ENCODE measurements at places on chromosomes 13 and 19.
A peak's percentile ranks its signal among the peaks of the same experiment; 100 is the strongest.

DNA sequence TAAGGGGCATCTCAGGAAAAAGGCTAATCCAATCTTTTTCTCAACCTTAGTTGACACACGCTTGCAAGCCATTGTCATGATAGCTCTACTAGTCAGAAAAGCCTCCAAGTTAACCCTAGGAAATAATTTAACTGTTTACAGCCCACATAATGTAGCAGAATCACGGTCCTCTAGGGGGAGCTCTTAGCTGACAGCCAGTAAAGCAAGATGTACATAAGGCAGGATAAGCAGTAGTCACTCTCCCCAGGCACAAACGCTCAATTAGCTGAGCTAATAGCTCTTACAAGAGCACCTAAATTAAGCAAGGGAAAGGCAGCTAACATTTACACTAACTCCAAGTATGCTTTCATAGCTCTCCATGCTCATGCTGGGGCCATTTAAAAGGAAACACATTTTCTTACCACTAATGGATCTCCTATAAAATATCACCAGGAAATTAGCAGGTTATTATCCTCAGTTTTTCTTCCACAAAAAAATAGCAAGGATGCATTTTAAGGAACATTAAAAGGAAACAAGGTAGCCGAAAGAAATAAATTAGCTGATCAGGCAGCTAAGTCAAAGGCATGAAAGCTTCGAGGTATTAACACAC, 33.7 kb upstream of the ZSCAN5A start:
- peak; percentile 10 for DNase-seq

GRCh38 chr13:20102525-20103180, 58.2 kb downstream of the GJA3 start:
- no peak for DNase-seq

- no peak for DNase-seq
Observed at GRCh38 chr19:50501186-50501567, 9.8 kb downstream of the JOSD2 start.

GRCh38 chr19:3774621-3775373, 2.8 kb upstream of the RAX2 start:
- DNase-seq = no peak

GRCh38 chr13:113187263-113187669, 21.2 kb downstream of the PCID2 start:
- no peak for DNase-seq

DNA sequence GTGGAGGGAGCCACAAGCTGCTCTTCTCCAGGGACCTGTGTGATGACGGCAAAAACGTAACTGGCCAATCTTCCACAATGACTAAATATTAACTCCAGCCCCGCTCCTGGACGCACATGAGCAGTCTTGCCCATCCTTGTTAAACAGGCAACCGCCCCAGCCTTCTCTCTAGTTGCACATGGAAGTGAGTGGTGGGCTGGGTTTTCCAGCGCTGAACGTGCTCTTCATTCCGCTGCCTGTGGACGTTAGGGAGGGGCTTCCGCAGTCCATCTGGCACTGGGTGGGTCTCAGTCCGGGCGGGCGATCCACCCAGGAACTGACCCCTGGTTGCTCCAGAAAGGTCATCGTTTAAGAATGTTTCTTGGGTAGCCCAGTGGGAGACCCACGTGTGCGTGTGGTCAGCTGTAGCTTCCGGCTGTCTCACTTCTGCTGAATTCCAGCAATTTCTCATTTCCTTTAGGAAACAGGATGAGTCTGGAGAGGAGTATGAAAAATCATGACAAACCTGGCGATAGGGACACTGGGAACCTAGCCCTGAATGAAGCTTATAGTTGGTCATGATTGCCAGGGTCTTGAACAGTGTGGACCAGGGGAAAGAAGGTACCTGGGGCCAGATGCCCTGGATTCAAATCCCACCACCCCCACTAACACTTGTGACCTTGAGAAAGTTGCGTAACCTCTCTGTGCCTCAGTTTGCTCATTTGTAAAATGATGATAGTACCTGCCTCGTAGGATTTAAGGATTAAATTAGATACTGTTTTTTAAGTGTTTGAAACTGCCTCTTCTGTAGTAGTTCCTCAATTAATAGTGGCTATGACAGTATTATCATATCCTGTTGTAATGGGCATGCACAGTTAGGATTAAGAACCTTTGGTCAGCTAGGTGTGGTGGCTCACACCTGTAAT, 92.6 kb downstream of the SIPA1L3 start:
- no peak for DNase-seq

DNA sequence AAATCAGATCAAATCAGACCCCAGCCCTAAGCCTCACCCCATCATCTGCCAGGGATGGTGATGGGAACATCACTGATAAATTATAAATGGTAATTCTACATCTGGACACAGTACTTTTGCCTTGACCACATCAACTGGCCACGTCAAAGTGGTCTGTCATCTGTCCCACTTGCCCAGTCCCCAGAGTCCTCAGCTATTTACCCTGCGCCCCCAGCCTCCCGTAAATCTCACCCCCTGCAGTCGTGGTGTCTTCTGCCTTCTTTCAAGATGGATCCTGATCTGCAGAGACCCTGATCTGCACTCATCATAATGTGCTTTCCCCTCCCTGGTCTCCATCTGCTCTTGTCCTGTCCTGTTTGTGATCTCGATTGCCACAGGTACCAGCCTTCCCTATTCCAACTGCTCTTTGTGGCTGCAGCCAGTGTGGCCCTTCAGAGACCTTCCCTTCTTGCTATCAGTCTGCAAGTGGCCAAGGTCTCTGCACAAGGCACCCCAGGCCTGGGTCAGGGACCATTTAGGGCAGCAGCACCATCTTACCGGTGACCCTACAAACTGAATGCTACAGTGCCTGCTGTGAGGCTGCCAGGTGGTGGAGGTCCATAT, 26.7 kb upstream of the POP4 start:
- DNase-seq = no peak
